Activated T-helper 17 cell treated with anti-CD3 and anti-CD28 coated beads, Interleukin-2, amount 50 U/mL, for 72 hours (primary cell): ENCODE measurements at places on chromosomes 11 and 22. TPM values are rescaled to one million over a fixed set of nuclear protein-coding genes. Genes with fewer than 3 reads are reported as not detected.

The CCDC89 gene
- not detected for total RNA-seq

The OR52N4 gene
- total RNA-seq: 0.26 TPM

The GLYAT gene
- total RNA-seq: 0.13 TPM

The NOX4 gene
- total RNA-seq: not detected

The SYCE3 gene
- total RNA-seq: 0.65 TPM

The APOBEC3A gene
- not detected for total RNA-seq

The GLB1L2 gene
- total RNA-seq: 4.0 TPM

The NAALADL1 gene
- 11.2 TPM for total RNA-seq

The C1QTNF6 gene
- 5.0 TPM for total RNA-seq

DNA sequence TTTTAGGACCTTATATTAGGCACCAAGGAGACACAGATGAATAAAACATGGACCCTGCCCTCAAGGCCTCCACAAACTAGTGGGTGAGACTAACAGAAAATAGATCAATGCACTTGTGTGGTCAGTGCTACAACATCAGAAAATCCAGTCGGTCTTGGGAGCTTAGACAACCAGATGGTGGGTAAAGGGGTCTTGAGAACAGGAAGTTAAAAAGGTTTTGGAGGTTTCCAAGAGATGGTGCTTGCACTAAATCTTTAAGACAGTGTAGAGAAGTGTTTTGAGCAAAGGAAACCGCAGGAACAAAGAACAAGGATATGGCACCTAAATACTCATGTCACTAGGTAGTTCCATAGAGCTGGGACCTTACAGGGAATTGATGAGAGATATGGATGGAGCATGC lies 56.2 kb downstream of the GALNT18 start:
- peaks cover 5% of the 10 kb centered on the region for H3K27me3 ChIP-seq
- ATAC-seq: no peak

- H3K4me1 ChIP-seq: peaks cover 13% of the 10 kb centered on the region
- H3K36me3 ChIP-seq: no peaks in the 10 kb centered on the region
- no peaks in the 10 kb centered on the region for H3K27me3 ChIP-seq
Measured at GRCh38 chr11:73538381-73538872, 59.5 kb downstream of the FAM168A start.

GRCh38 chr11:35746356-35747153 lies 84.0 kb downstream of the TRIM44 start:
- H3K36me3 ChIP-seq: peaks cover 33% of the 10 kb centered on the region
- no peaks in the 10 kb centered on the region for H3K27me3 ChIP-seq
- no peak for ATAC-seq
- no peak overlapping the region for H3K4me3 ChIP-seq

DNA sequence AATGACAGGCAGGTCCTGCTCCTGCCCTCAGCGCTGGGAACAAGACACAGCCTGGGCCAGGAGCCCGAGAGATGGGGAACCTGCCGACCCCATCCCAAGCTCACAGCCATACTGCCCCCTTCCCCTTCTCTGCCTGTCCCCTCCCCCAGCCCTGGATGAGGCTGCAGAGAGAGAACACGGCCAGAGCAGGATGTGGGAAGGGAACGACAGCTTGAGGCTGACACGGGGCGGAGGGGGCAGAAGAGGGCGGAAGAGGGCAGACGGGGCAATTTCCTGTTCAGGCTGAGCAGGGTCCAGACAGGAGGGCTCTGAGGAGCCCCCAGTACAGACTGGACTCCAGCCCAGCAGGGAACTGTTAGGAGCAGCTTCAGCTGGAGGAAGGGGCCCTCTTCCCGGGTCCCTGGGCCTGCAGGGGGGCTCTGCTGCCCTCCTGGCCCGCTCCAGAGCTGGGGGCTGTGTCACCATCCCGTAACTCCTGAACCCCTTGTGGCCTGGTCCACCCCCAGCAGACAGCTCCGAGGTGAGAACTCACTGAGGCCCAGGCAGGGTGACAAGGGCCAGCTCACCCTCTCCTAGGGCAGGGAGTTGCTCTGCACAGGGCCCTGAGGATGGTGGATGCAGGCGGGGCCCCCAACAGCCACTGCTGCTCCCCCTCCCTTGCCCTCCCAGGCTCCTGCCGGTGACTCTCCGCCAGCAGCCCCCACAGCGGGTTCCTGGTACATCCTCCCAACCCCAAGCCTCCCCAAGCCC lies 5.7 kb downstream of the CTSD start:
- no peaks in the 10 kb centered on the region for H3K27me3 ChIP-seq
- peaks cover 22% of the 10 kb centered on the region for H3K36me3 ChIP-seq

- no peak for ATAC-seq
- no peak overlapping the region for H3K27ac ChIP-seq
- no peaks in the 10 kb centered on the region for H3K4me1 ChIP-seq
- H3K36me3 ChIP-seq: no peaks in the 10 kb centered on the region
Measured at GRCh38 chr11:76910620-76911414, 50.1 kb downstream of the ACER3 start.

- H3K4me1 ChIP-seq: no peaks in the 10 kb centered on the region
- H3K36me3 ChIP-seq: no peaks in the 10 kb centered on the region
- no peak for ATAC-seq
- H3K27ac ChIP-seq: no peak overlapping the region
- no peaks in the 10 kb centered on the region for H3K27me3 ChIP-seq
- H3K4me3 ChIP-seq: no peak overlapping the region
Measured at GRCh38 chr11:106480581-106481190, 403.2 kb downstream of the AASDHPPT start.

DNA sequence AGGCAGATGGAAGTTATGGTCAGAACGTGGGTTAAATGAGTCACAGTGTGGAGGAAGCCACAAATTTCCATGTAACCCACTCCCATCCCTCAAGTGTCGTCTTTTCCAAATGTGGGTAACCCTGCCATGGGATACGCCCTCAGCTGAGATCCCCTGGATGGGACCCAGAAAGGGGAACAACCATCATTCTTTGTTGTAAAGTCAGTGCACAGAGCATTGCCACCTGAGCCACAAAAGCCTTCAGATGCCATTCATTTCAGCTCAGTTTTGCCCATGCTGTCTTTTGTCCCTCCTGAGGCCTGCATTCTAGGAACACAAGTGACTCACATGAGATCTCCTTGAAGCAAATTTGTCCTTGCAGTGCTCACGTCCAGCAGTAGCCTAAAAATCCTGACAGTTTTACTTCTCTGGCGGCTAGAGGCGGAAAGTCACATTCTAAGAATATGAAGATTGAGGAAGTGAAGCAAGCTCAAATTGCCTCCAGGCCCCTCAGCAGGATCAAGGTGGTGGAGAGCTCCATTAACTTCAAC lies 30.6 kb downstream of the MMP13 start:
- no peak overlapping the region for H3K27ac ChIP-seq
- H3K27me3 ChIP-seq: peaks cover 12% of the 10 kb centered on the region
- no peaks in the 10 kb centered on the region for H3K4me1 ChIP-seq
- no peak for ATAC-seq
- no peaks in the 10 kb centered on the region for H3K36me3 ChIP-seq

DNA sequence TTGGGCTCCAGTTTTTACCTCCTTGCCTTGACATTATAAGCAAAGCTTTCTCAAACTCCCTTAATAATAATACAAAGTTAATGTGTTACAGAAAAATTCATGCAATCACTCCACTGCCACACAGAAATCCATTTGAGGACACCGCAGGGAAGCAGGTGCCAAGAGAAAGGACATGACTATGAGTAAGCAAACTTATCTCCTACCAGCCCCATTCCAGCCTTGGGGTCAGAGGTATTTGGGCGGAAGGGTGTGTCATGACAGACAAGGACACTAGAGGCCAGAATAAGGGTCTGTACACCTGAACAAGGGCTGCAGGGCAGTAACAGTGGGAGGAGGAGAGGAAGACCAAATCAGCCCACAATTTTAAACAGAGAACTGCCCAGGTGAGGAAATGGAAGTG lies 5.9 kb downstream of the GNG3 start:
- H3K27ac ChIP-seq: peak overlapping the region; percentile 72
- peak overlapping the region; percentile 59 for H3K4me3 ChIP-seq
- peaks cover 46% of the 10 kb centered on the region for H3K4me1 ChIP-seq
- H3K36me3 ChIP-seq: peaks cover 97% of the 10 kb centered on the region
- no peaks in the 10 kb centered on the region for H3K27me3 ChIP-seq

GRCh38 chr11:46743693-46744339 lies 24.8 kb downstream of the F2 start:
- no peak overlapping the region for H3K27ac ChIP-seq
- H3K4me1 ChIP-seq: peaks cover 5% of the 10 kb centered on the region
- H3K4me3 ChIP-seq: no peak overlapping the region

GRCh38 chr11:59189986-59190385 lies 18.1 kb downstream of the DTX4 start:
- no peaks in the 10 kb centered on the region for H3K4me1 ChIP-seq
- no peak overlapping the region for H3K27ac ChIP-seq
- H3K36me3 ChIP-seq: no peaks in the 10 kb centered on the region
- H3K4me3 ChIP-seq: no peak overlapping the region
- no peak for ATAC-seq

- H3K27me3 ChIP-seq: no peaks in the 10 kb centered on the region
- H3K4me1 ChIP-seq: no peaks in the 10 kb centered on the region
- no peak for ATAC-seq
- H3K27ac ChIP-seq: no peak overlapping the region
- no peak overlapping the region for H3K4me3 ChIP-seq
- H3K36me3 ChIP-seq: no peaks in the 10 kb centered on the region
Measured at GRCh38 chr11:1444321-1444720, 42.3 kb downstream of the MOB2 start.

- H3K36me3 ChIP-seq: no peaks in the 10 kb centered on the region
- H3K4me1 ChIP-seq: no peaks in the 10 kb centered on the region
Measured at GRCh38 chr11:35571696-35572095, 46.3 kb upstream of the PAMR1 start.

GRCh38 chr11:45216901-45217300 lies 69.2 kb downstream of the SYT13 start:
- H3K4me3 ChIP-seq: no peak overlapping the region
- H3K4me1 ChIP-seq: no peaks in the 10 kb centered on the region
- ATAC-seq: no peak
- H3K27me3 ChIP-seq: no peaks in the 10 kb centered on the region

DNA sequence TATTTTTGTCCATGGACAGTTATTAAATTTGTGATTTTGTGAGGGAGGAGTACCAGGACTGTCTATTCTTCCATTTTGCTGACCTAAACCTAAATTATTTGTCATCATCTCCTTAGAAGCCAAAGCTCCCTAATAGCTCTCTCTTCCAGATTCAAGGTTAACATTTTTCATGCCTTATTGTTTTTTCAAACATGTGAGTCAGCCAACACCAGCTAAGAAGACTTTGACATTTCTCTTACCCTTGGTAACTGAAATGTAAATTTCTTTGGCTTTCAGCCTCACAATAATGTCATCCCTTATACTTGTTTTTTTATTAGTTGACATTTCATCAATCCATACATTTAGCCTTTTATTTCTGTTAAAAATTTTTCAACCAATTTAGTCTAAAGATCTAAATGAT lies 19.2 kb downstream of the OR52E1 start:
- no peaks in the 10 kb centered on the region for H3K36me3 ChIP-seq
- no peak overlapping the region for H3K4me3 ChIP-seq
- peaks cover 9% of the 10 kb centered on the region for H3K27me3 ChIP-seq
- no peak overlapping the region for H3K27ac ChIP-seq
- H3K4me1 ChIP-seq: no peaks in the 10 kb centered on the region

DNA sequence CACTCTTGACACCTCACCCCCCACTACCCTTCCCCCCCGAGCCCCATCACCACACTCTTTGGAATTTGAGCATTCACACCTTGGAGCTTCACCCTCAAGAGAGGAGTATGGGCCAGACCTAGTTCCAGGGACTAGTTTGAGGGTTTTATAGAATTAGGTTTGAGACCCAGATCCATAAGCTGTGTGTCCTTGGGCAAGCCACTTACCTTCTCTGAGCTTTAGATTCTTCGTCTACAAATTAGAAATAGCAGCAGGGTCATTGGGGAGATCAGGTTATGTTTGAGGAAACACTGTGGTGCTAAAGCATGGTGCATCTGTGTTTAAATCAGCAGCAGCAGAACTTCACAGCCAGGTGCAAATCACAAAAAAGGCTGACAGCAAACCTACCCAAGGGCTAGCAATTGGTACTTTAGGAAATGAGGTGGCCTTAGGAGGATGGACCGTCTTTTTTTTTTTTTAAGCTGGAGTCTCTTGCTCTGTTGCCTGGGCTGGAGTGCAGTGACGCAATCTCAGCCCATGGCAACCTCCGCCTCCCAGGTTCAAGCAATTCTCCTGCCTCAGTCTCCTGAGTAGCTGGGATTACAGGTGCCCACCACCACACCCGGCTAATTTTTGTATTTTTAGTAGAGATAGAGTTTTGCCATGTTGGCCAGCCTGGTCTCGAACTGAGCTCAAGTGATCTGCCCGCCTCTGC lies 114.8 kb downstream of the MICAL2 start:
- H3K4me1 ChIP-seq: peaks cover 43% of the 10 kb centered on the region
- no peaks in the 10 kb centered on the region for H3K27me3 ChIP-seq
- no peak for ATAC-seq
- H3K4me3 ChIP-seq: peak overlapping the region; percentile 68
- H3K27ac ChIP-seq: peak overlapping the region; percentile 85
- H3K36me3 ChIP-seq: peaks cover 97% of the 10 kb centered on the region

DNA sequence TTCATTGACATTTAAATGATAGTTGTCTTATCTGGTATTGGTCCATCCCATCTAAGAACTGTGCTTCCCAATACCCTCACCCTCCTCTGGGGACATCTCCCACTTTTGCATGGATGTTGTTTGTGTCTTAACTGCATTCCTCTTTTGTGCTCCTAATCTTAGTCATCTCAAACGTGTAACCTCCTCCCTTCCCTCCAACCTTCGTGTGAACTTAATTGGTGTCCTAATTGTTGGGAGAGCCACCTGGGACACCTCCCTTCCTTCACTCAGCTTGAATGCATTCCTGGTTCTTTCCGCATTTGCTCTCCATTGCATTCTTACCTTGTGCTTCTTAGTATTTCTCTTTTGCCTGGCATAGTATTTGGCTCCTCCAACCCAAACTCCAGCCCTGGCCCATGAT lies 9.8 kb upstream of the ELMOD1 start:
- H3K27ac ChIP-seq: no peak overlapping the region
- H3K27me3 ChIP-seq: peaks cover 21% of the 10 kb centered on the region
- H3K4me1 ChIP-seq: no peaks in the 10 kb centered on the region

DNA sequence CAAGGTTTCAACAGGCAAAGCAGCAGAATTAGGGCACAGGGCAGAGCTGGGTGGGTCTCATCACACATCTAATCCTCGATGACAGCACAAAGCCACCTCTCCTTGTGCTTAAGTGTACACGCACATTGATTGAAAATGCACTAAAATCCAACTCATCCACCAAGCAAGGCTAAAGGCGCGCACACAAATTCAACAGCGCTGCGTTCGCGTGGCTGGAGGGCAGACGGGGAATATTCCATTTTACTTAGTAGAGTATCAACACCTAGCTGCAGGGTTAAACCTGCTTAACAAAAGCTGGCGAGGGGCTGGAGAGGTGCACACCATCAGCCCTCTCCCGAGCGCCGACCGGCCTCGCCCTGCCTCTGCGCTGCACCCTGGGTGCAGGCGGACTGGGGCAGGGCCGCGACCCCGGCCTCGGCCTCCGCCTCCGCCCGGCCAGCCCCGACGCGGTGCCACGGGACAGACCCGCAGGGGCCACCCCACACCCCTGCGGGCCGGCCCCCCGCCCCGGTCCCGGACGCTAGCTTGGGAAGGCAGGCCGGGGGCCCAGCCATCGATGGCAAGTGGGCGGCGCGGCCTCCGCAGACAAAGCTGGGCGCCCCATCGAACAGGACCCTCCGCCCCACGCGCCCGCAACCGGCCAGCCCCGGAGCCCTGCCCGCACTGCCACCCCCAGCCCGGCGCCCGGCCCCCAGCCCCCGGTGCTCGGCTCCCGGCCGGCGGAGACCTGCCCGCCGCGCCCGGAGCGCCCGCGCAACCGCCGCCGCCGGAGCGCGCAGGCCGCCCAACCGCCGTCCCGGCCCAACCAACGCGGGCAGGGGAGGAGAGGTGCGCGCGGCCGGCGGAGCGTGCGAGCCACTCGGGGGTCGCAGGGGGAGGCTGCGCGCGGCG lies 929 bp downstream of the PRDM10 start:
- peak overlapping the region; percentile 95 for H3K27ac ChIP-seq
- peak overlapping the region; percentile 90 for H3K4me3 ChIP-seq
- peaks cover 13% of the 10 kb centered on the region for H3K36me3 ChIP-seq
- H3K4me1 ChIP-seq: peaks cover 19% of the 10 kb centered on the region
